Midbrain (tissue), 1 donor: ENCODE measurements at places on chromosomes 16 and 17.

- no peak for DNase-seq
Observed at GRCh38 chr17:10325031-10325695, 47.6 kb downstream of the MYH13 start.

DNA sequence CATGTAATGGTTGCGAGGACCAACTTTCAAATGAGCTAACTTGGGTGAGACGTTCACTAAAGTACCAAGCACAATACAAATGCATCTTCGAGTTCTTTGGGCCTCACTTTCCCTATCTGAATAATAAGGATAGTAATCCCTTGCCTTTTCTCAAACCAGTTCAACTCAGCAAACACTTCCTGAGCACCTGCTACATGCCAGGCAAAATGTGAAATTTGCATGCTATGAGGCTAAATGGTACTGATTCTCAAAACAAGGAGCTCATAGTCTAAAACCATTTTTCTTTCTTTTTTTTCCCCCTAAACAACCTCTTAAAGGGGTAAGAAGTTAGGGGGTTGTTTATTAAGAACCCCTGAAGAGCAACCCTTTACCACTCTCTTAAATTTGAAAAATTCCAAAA is 101.4 kb upstream of the HLF start:
- no peak for DNase-seq

GRCh38 chr16:81499576-81500380 is 55.2 kb downstream of the CMIP start:
- DNase-seq = no peak

- no peak for DNase-seq
Observed at GRCh38 chr17:49218941-49219913, 8.7 kb downstream of the ABI3 start.

DNA sequence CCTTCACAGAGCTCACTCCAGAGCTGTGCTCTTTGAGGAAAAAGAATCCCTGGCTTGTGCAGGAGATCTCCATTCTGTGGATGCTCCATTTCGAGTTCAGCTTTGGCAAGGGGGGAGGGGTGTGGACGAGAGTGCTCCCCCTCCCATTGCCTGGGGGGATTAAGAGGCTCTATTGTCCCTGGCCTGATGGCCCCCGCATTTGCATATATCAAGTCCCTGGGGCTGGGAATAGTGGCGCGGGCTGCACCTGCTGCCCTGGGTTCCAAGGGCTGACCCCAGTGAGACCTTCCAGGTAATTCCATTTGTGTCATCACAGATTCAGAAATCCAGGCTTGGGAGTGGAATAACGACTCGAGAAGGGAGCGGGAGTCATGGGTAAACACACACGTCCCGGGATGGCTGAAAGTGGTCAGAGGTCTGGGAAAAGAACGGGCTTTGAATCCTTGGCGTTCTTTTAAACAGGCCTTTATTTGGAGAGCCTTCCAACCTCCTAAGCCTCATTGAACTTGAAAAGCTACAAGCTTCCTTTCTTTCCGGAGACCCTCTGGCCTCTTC is 479.3 kb downstream of the HS3ST3B1 start:
- no peak for DNase-seq

- DNase-seq = no peak
Observed at GRCh38 chr16:81905277-81905676, 106.0 kb downstream of the SDR42E1 start.

DNA sequence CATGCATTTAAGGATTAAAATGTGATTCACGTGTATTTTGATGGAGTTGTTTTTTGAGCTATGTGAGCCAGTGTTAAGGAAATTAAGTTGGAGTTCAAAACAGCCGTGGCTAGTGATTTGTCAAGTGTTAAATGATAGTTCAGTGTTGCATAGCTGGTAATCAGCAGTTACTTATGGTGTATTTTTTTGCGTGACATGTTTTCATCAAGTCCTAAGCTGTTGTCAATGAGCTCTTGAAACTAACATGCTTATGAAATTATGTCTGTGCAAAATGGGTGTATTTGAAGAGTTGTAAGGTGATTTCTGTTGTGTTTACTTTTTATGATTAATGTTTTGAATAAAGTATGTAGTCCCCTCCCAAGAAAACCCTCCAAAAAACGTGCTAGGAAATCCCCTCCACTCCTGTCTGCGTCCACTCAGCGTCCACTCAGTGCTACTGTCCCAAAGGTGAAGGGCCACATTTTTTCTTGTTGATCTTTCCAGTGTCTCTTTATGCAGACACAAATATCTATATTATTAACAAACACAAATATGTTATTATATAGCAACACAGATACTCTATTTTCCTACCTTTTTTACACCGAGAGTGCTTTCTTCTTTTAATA is 30.0 kb downstream of the USP10 start:
- DNase-seq = no peak

DNA sequence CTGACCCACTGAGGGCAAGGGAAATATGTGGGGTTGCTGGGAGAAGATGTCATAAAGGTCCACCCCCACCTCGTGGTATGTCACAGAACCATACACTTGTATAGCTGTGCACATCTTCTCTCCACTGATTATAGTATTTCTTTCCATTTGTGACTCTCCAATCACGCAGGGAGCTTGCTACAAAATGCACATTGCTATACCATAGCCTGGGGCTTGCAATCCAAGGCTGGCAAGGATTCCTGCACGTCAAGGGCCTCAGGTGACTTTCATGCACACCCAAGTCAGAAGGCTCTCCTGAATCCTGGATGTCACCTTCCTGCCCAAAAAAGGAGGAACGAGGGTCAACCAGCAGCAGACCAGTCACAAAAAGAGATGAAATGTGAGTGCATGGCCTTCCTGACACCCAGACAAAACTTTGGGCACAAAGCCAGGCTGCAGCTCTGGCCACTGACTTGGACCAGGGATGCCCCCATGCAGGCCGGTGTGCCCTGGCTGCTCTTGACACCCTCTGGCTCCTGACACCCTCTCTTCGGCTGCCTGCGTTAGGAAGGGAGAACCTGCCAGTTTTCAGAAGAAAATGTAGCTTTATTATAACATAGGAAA is 12.1 kb downstream of the TBC1D26 start:
- no peak for DNase-seq

- DNase-seq = no peak
Observed at GRCh38 chr17:73801455-73802100, 157.3 kb upstream of the SDK2 start.

DNA sequence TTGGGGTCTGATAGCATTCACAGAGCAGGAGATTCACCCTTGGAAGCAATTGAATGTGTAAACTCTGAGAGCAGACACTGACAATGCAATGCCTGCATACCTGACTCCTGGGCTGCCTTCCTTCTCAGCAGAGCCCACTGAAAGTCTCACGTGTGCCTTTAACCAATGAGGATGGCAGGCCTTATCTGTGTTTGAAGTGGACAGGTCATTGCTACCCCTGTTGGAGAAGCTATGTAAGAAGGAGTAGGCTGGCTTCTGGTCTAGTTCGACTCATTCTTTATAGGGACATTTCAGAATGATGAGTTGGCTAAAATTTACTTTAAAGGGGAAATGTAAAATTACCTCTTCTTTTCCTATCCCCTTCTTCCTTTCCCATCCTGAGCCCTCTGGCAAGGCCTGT is 446.3 kb downstream of the SLC39A11 start:
- no peak for DNase-seq

GRCh38 chr16:49497466-49497865 is 123.9 kb downstream of the C16orf78 start:
- DNase-seq = no peak

DNA sequence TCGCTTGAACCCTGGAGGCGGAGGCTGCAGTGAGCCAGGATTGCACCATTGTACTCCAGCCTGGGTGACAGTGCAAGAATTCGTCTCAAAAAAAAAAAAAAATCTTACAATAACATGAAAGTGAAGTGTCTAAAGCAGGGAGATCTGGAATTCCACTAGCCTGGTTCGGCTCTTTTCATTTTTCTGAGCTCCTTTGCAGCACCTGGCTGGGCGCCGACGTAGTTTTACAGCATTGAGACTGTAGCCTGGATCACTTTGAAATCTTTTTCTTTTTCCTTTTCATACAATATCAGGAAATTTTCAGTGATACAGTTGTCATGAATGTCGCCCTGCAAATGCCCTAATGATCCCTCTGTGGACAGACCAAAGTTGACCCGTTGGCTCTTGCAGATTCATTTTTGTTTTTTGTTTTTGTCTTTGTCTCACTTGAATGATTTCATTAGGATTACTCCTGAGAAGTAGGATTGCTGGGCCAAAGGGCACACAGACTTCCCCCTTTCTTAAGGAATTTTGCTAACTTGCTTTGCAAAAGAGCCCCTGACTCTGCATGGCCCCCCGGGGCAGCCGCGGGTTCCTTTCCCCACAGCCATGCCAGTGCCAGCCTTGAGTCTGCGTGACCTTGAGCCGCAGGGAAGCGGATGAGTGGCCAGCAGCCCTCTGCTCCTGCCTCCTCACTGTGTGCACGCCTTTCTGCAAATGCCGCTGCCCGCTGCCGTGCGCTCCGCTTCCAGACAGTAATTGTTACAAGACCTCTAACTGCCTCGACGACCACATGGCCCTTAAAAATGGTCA is 28.0 kb downstream of the CRISPLD2 start:
- DNase-seq = no peak

DNA sequence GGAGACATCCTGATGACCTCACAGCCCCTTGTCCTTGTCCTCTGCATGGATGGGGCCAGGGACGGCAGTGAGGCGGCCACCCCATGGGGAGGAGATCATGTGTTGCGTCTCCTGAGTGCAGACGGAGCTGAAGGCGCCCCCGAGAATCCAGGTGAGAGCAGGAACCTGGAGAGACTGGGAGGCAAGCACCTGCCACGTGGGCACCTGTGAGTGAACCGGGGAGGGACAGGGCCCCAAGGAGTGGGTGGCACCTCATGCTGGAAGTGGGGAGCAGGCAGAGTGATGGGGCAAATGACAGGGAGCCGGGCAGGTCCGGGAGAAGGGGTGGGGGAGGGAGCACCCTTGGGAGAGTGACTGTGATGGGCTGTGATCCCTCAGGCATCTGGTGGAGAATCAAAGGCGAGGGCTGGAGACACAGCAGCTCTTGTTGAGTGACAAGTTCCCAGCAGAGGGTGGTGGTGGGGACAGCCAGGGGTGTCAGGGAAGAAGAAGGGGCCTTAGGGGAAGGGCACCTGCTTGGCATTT is 174.3 kb upstream of the CHMP6 start:
- DNase-seq = no peak

DNA sequence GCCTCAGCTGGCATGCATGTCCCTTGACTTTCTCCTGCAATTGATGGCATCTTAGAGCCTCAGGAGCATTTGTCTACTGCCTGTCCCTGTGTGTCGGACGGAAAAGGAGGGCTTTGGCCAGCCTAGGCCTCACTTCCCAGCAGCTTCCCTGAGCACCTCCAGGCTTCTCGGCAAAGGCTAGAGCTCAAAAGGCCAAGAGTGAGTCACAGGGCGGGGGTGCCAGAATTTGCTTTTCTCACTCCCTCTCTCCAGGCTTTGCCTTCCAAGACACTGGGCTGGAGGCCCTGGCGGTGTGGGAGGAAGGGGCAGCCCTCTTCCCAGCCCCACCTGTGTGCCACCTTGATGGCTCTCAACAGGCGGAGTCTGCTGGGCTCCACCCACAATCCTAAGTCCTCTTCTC is 107.3 kb upstream of the MAF start:
- no peak for DNase-seq

DNA sequence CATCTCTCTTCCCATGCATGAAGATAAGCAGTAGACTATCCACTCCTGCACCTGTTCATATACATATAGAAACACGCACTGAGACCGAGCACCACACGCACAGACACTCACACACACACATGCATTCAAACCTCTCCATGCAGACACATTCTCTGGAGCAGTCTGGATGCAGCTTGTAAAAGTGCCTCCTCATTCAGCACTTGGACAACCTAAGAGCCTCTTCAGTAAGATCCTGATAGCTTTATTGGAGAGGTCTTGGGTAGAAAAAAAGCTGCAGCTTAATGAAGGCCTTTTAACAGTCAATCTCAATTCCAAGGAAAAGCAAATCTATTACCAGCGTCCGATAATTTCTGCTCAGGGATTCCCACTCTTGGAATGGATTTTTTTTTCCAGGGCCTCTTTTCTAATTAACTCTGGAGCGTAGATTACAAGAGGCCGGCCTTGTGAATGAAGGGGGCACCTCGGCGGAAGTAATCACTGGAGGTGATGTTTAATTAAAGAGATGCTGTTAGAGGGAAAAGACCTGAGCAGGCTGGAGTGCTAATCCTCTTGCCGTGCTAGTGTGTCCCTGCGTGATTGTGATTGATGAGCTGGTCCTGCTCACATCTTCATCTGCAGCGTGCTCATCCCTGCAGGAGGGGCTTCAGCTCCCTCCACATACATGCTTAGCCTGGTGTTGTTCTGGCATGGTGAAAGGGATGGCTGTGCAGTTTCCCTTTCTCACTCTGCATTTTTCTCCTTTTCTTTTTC is 155.1 kb downstream of the RBFOX1 start:
- no peak for DNase-seq

DNA sequence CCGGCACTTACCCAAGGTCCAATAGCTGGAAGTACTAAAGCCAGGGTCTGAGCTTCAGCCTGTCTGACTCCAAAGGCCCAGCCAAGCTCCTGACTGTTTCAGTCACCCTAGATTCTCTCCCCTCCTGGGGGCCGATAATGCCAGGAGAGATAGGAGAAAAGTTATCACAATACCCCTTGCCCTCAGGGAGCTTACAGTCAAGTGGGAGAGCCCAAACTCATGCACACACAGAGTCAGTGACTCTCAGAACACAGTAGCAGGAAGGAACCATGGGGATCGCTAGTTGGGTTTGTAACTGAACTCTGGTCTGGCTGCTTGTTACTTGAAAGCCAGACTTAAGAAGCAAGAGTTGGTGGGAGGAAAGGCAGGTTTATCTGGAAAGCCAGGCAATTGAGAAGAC is 14.9 kb downstream of the ZNF768 start:
- no peak for DNase-seq

- no peak for DNase-seq
Observed at GRCh38 chr17:36592316-36592715, 637 bp downstream of the DHRS11 start.

GRCh38 chr17:82490512-82491195 is 28.9 kb upstream of the FOXK2 start:
- no peak for DNase-seq

GRCh38 chr16:49528866-49529288 is 155.3 kb downstream of the C16orf78 start:
- no peak for DNase-seq

- DNase-seq = no peak
Observed at GRCh38 chr17:73126716-73127473, 34.4 kb upstream of the SLC39A11 start.
